Activated T-cell treated with anti-CD3 and anti-CD28 coated beads for 48 hours (primary cell): ENCODE measurements at places on chromosomes 1 and 21.

DNA sequence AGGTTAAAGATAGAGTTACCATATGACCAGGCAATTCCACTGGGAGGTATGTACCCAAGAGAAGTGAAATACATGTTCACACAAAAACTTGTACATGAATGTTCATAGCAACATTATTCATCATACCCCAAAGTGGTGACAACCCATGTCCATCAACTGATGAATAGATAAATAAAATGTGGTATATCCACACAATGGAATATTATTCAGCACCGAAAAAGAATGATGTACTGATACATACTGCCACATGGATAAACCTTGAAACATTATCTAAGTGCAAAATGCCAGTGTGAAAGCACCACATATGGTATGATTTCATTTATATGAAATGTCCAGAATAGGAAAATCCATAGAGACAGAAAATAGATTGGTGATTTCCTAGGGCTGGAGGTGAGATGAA is 53.4 kb upstream of the PAXBP1 start:
- DNase-seq, result no peak

DNA sequence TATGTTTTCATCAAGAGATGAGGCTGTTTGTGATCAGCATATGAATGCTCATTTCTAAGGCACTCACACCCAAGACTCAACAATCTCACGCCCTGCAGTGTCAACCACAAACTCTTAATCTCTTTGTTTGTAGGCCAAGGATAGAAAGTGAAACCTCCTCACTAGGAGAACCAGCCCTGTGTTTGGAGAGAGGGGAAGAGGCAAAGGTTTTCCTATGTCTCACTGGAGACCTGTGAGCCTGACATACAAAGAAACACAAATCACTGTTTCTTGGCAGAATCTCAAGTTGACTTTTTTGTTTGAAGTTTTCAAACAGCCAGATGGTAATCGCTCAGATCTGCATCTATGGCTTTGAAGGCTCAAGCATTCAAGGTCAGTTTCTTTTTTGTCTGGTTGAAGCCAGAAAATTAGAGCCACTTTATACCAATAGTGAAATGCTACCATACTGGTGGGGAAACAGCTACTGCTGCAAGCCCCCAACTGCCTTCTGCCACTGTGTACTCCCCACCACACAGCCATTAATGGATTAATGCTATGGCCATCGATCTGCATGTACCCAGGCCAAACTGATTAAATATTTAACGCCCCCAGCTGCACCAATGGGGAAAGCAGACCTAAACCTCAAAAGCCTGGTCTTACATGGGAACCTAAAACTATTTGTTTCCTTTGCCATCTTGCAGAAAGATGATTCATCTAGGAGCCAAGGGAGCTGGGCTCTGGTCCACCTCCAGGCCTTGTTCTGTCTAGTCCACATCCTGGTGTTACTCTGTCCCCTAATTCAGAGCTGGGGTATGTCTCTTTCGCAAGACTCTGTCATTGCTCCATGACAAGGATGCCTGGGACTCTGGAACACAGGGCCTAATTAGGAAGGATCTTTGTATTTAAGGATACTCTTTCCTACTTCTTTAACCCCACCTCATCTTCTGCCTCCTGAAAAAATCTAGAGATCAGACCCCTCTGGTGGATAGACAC is 16.3 kb downstream of the PDZK1 start:
- no peak for DNase-seq

DNA sequence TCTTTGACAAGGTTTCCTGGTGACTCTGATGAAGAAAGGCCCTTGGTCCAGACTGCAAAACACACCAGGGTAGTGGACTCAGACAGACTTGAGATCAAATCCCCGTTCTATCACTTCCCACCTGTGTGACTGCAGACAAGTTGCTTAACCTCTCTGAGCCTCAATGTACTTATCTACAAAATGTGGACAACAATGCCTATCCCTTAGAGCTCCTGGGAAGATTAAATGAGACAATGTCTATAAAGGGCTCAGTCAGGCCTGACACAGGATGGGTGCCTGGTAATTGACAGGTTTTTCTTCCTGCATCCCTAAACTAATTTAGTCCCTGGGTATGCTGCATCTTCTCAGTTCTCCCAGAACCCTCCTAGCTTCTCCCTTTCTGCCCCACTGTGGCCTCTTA is 37.9 kb upstream of the ZBTB40 start:
- DNase-seq, result no peak

DNA sequence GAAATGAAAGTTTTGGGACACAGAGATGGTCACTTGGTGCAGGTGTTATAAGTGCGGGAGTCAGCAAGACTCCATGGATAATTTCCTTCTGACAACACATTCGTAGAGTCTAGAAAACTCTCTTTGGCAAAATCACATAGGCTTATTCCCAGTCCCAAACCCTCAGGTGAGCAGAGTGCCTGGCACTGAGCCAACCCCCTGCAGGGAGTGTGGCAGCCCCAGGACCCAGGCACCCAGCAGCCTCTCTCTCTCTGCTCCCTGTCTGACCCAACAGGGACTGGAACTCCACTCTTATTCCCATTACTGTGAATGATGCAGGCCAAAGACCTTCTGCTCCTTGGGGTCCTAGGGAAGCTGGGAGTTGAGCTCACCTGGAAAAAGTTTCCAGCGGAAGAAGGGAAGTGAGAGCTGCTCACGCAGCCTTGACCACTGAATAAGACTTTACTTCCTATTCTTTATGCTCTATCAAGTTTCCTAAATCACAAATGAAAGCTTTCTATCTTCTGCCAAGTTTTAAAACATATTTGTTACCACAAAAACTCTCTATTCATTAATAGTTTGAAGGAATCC is 132.6 kb upstream of the ETV3 start:
- DNase-seq, result no peak

DNA sequence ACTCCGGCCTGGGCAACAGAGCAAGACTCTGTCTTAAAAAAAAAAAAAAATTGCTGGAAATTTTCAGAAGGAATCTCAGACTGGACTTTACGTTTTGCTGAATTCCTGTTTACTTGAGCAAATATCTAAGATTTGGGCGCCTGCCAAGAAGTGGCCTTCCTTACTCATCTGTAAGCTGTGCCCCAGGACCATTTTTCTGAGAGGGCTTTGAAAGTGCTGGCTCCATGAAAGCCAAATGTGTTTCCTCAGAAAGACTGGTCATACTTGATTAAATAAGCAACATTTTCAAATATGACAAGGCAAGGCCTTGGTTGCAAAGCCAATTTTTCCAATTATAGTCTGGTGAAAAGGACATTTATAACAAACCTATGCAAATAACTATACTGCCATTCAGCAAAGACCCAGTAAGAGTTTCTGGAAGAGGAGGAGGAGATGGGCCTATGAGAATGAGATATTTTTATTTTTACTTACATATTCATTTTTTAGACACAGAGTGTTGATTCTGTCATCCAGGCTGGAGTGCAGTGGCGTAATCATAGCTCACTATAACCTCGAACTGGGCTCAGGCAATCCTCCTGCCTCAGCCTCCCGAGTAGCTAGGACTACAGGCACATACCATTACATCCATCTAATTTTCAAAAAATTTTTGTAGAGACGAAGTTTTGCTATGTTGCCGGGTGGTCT is 56.3 kb upstream of the HTR1D start:
- no peak for DNase-seq

GRCh38 chr1:1832820-1833219 is 54.5 kb upstream of the NADK start:
- no peak for DNase-seq

DNA sequence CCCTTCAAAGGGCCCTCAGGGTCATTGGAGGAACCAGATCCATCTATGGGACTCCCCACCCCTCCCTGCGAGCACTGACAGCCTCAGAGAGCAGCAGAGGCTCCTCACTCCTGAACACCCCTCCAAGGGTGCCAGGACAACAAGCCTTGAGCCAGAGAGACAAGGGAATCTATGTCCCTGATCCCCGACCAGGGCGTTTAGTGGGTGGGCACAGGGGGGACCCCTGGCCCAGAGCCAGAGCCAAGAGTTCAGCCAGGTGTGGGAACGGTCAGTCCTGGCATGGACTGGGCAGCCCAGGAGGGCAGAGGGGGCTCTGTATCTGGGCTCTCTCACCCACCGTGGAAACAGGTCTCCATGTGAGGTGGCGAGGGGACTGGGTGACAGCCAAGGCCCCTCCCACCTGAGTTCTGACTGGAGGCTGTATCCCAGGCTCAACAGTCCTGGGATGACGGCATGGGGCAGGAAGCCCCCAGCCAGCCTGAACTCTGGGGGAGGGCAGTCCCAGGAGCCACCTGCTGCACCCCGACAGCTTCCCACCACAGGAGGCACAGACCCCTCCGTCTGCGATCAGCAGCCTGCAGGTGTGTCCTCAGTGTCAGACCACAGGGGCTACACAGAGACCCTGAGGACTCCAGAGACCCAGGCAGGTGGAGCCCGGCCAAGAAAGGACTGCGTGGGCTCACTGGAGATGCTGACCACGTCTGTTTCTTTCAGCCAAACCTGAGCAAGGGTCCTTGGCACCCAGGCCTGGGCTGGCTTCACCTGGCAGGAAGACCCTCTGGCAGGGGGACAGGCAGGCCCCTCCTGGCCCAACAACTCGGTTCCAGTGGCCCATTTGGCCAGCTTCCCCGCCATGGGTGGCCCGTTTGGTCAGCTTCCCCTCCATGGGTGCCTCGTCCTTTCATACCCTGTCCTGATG is 11.2 kb upstream of the SRARP start:
- DNase-seq, result no peak

DNA sequence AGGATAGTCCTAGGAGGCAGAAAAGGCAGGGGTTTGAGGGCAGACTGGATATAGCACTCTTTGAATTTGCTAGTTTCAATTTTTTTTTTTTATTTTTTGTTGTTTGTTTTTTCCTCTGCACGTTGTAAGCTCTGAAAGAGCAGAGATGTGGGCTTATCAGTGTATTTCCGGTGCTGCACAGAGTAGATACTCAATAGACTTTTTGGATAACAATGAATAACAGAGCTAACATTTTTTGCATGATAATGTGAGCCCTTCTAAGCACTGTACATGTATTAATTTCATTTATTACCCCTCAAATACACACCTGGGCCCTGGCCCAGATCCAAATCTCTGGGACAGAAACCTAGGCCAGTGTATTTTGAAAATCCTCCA is 17.1 kb upstream of the PARP1 start:
- no peak for DNase-seq

- no peak for DNase-seq
Measured at GRCh38 chr1:220708936-220709801, 19.0 kb downstream of the C1orf115 start.

GRCh38 chr1:4636644-4637380 is 17.6 kb upstream of the AJAP1 start:
- no peak for DNase-seq

- no peak for DNase-seq
Measured at GRCh38 chr1:246750752-246751151, 26.5 kb downstream of the SCCPDH start.

GRCh38 chr1:13681921-13682320 is 18.1 kb upstream of the PRDM2 start:
- no peak for DNase-seq

GRCh38 chr1:114025609-114026401 is 46.5 kb downstream of the OLFML3 start:
- no peak for DNase-seq

DNA sequence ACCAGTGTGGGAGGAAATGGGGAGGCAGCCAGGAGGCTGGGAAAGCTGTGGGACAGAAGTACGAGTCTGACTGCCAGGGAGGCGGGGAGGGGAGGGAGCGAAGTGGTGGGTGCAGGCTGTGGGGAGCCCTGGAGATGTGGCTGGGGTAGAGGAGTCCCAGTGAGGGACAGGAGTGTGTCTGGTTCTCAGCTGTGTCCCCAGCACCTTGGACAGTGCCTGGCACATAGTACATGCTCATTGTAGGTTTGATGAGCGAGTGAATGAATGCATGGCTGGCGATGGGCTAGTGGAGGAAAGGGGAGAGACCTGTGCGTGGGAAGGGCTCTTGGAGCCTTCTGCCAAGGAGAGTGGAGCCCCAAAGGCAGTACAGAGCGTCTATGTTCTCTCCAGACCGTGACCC is 104.1 kb downstream of the SIK1 start:
- DNase-seq, result no peak

- DNase-seq, result no peak
Measured at GRCh38 chr1:179591592-179592580, at the start of gene TDRD5. TDRD5 (plus strand) TSS chr1:179591832; CDS start chr1:179592616, 784 bp downstream.

GRCh38 chr1:206537141-206537540 is 29.8 kb downstream of the RASSF5 start:
- DNase-seq, result no peak

GRCh38 chr1:21217812-21218596 is 41.3 kb upstream of the EIF4G3 start:
- DNase-seq, result peak; percentile 46

DNA sequence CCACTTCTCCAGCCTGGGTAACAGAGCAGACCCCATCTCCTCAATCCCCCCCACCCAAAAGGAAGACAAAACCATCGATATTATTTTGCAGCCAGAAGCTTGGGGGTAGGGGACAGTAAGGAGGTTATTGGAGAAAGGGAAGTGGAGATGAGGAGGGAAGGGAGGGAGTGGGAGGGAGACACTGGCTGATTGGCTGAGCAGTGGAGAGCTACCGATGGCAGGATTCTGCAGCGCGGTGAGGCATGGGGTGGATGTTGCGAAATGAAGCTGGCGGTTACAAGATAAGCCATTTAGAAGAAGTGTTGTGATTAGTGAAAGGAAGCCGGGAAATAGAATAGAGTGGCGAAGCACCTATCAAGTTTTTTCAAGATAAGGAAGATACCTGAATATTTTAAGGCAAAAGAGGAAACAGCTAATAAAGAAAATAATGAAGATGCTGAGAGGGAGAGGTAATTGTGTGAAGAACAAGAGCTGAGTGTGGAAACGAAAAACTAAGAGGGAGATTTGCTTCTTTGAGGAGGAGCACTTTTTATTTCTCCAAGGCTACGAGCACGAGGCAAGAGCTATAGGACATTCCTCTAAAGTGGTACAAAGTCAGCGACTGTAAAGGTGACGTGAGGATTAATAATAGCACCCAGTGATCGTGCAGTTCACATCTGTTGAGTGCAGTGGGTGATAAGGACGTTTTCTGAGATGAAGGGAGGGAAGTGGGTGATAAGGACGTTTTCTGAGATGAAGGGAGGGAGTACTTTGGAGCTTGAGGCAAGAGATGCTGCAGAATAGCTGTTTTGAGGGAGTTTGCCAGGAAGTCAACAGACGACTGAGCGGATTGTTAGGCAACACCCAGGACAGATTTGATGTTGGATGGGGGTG is 103.2 kb upstream of the KIF26B start:
- DNase-seq, result peak; percentile 14

GRCh38 chr1:66041654-66042053 is 249.0 kb downstream of the PDE4B start:
- DNase-seq, result no peak

GRCh38 chr1:222824641-222825040 is 9.8 kb downstream of the DISP1 start:
- DNase-seq, result no peak

DNA sequence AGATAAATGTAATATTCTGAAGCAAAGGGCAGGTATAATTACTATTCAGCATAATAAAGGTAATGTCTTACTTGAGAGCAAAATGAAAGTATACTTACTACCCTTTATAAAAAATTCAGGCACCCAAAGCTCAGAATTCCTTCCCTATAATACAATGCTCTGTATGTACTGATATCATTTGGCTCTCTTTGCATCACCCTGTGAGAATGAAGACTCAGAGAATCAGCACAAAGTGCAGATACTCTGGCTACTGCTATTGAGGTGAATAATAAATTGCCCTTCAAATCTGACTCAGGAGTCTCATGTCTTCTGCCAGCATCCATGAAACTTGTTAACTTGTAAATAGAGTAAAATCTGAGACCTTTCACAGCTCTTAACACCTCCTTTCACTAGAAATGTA is 108.5 kb upstream of the KCTD3 start:
- DNase-seq, result no peak
